ENCODE measurements at places on chromosomes 3 and 15.

- no peak for DNase-seq
Observed at GRCh38 chr3:56796996-56797395, 4.8 kb downstream of the ARHGEF3 start.

DNA sequence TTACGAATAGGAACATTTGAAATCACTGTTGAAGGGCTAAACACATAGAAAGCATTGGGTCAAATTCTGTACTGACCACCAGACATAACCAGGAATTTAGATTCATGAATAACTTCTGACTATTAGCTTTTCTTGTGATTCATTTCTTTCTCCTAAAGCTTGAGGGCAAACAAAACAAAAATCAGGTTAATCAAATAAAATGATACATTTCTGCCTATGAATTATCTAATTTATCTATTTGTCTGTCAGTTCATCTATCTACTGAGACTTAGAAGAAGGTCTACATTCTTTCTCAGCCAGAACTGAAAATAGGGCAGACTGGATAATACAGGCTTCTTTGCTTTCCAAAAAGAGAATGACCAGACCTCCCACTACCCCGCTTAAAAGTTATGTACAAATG lies 65.9 kb upstream of the ST3GAL6 start:
- DNase-seq = no peak

- DNase-seq = no peak
Observed at GRCh38 chr15:40428185-40428584, 12.6 kb upstream of the BAHD1 start.

DNA sequence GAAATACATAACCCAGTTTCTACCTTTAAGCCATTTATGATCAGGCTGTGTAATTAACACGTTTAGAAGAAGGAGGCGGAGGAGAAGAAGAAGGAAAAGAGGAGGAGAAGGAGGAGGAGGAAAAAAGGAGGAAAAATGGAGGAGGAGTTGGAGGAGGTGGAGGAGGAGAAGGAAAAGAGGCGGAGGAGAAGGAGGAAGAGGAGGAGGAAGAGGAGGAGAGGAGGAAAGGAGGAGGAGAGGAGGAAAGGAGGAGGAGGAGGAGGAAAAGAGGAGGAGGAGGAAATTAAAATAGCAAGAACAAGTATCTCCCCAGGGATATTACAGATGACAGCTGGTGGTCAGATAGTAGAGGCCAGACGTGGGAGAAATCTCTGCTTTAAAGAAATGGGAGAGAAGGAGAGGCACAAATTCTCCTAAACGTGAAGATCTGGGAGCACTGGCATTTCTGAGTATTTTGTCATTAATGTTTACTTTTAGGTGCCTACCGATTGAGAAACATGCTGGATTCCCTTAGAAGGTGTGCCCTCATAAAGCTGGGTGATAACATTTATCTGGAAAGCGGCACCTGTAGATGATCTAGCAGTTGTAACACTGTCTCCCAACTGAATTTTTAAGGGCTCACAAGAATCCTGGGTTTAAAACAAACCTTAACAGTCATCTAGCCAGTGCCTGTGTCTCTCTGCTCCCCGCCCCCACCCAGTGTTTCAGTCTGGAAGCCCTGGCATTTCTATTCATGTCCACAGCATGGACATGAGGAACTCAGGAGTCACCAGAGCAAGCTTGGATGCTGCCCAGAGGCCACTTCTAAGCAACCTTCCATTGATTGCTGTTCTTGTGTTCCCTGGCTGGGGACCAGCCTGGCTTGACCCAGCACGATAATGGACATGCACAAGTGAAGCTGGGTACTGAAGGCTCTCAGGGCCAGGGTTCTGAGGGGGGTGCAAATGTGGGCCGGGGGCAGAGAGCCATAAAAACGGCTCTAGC lies 75.2 kb downstream of the CHRNA7 start:
- DNase-seq = no peak

GRCh38 chr3:171229173-171229572 lies 202.7 kb upstream of the SLC2A2 start:
- DNase-seq = no peak

DNA sequence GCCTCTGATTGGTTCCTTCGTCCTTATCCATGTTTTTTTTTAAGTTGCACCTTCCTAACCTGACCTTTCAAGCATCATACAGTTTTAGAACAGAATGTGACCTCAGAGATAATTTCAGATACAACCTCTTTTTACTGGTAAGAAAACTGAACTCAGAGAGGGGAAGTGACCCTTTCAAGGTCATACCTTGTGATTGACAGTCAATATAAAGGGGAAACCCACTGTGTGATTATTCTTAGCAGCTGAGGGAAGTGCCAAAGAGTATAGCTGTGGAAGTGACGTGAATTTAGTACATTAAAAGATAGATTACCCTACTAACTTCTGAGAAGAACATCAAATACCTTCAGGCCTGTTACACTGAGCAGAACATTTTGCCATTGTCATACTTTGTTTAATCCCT lies 319.4 kb downstream of the NEK10 start:
- DNase-seq = no peak

- DNase-seq = no peak
Observed at GRCh38 chr3:47661121-47661752, 82.6 kb upstream of the CSPG5 start.

- DNase-seq = no peak
Observed at GRCh38 chr3:36764704-36765038, 318 bp upstream of the DCLK3 start.

- no peak for DNase-seq
Observed at GRCh38 chr15:25674913-25675312, 188.2 kb downstream of the ATP10A start.

GRCh38 chr3:151856118-151856517 lies 17.3 kb upstream of the SUCNR1 start:
- no peak for DNase-seq

- peak; percentile 28 for DNase-seq
Observed at GRCh38 chr15:84836844-84837243, 19.7 kb downstream of the ALPK3 start.

GRCh38 chr3:128480717-128481437 lies 12.1 kb downstream of the GATA2 start:
- no peak for DNase-seq

DNA sequence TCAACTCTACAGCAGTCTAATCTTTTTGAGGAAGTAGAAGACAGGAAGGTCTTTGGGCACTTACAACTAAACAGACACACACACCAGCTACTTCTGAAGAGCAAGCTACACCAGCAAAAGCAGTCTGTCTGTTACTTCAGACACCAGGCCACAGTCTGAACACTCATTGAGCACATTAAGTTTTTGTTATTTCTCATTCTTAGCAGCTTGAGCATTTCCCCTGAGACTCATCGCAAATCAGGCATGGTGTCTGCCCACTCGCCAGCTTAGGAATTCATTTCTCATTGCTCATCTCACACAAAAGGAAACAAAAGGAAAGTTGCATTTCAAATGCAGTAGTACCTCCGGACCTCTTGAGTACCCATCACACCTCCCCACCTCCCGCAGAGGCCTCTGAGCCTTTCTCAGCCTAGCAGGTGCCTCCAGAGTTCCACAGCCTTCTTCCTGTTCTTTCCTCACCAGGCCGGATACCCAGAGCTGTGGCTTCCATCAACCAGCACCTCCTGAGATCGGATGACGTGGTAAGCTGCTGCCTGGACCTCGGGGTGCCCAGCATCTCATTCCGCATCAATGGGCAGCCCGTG lies 302.0 kb downstream of the RYR3 start:
- no peak for DNase-seq

GRCh38 chr3:54511766-54512365 lies 389.5 kb downstream of the CACNA2D3 start:
- no peak for DNase-seq

- DNase-seq = no peak
Observed at GRCh38 chr15:25478313-25478712, 39.5 kb upstream of the UBE3A start.

DNA sequence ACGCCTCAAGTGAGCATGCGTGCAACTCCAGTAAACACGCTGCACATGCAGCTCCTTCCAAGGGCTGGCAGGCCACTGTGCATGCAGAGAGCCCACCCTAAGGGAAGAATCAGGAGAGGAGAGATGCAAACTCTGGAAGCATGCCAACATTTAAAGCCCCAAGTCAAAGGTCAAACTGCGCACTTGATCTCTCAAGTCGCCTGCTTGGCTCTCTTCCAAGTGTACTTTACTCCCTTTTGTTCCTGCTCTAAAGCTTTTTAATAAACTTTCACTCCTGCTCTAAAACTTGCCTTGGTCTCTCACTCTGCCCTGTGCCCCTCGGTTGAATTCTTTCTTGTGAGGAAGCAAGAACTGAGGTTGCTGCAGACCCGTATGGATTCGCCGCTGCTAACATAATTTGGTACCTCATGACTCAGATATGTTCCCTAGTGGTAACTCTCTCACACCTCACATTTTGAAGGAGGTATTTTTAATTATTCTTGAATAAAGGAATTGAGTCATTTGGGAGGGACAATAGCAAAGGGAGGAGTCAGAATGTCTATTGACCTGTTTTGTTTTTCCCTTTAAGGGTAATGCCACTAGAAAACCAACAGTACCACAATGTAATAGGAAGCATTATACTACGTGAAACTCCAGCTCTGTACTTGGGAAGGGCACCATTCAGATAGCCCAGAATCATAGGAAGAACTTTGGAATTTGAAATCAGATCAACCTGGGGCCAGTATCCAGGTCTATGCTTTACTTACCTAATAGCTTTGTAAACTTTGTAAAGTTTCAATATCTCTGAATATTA lies 19.6 kb upstream of the DGKG start:
- no peak for DNase-seq

DNA sequence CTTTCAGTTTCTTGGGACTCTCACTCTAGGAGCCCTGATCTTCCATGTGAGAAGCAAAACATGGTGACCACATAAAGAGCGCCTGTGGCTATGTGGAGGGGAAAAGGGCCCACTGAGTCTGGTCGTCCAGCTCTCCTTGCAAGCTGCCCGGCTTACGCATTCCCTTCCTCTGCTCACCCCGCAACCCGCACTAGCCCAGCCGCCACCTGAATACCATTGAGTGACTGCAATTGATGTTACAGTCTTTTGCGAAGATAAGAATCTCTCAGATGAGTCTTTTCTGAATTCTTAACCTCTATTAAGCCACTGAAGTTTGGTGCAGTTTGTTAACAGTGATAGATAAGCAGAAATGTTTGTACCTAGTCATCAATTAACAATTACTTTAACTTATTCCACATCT lies 589.0 kb upstream of the DPPA4 start:
- no peak for DNase-seq

DNA sequence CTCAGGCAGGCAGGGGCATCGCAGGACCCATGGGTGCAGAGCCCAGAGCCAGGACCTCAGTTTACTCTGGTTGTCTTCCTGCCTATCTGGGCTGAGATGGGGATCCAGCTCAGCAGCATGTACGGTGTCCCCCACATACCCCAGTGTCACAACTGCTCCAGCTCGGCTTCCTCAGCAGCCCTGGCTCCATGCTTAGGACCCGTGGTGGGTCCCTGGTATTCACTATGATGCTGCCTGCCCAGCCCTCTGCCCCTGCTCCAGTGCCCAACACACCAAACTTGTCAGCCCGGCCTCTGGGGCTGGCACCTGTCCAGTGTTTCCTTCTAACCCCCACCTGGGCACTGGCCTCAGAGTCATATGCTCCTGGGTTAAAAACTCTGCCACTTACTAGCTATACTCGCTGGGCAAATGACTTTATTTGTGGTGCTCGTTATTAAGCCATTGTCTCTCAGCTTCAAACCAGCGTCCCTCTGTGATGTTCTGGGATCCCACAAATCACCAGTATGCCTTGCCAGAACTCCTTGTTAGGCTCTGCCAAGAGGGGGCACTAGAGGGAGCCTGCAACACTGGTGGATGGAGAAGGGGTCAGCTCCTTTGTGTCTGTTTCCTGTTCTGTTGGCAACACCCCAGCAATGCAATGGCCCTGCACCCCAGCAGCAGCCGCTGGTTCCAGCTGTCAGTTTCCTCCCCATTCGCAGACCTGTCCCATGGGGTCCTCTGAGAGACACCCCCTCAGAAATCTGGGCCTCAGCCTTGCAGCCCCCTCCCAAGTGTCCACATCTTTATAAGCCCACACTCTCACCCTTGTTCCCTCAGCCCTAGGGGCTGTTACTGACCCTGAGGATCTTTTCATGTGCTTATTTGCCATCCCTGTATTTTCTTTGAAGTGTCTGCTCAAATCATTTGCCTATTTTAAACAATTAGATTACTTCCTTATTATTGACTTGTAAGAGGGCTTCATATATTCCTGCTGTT lies 24.1 kb upstream of the MRPS22 start:
- DNase-seq = no peak

DNA sequence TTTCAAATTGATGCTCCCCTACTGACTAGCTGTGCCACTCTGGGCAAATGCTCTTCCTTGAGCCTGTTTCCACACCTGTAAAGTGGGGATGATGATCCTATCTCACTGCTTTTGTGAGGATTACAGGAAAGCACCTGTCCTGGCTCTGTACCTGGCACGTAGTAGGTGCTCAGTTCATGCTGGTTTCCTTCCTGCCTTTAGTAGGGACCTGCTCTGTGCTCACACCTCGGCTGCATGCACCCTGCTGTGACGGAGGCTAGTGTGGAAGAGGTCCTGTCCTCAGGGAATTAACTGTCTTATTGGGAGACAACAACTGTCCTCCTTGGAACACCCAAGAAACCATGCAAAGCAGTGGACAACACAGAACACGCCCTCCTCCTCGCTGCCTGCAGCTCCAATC lies 61.8 kb downstream of the RPL39L start:
- no peak for DNase-seq

DNA sequence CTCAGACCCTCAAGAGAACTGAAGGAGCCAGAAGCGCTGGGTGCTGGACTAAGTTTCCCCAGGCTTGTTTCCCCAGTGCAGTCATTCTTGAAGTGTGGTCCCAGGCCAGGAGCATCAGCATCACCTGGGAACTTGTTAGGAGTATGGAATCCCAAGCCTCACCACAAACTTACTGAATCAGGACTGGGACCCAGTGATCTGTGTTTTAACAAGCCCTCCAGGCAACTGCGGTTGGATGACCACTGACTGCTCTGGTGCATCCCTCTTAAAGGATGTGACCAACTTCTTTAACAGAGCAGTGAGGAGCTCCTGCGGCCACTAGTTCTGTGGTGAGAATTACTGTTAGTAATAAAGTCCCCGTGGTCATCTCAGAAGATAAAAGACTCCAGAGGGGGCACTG lies 62.4 kb upstream of the DAZL start:
- no peak for DNase-seq

DNA sequence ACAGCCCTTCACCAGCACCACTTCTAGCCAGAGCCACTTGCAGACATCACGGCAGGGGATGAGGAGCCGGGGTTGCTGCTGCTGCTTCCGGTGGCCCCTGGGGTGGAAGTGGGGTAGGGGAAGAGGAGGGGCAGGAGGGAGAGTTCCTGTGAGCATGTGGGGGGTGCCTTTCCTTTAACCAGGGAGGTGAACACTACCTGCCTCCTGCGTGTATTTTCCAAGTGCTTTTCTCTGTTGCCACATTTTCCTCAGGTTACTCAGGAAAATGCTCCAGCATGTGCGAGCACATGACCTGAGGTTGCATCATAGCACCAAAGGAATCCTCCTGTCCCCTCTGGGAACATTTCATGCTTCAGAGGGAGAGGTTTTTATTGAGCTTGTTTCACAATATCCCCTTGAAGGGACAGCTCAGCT lies 12.2 kb upstream of the SACM1L start:
- peak; percentile 86 for DNase-seq

- DNase-seq = no peak
Observed at GRCh38 chr3:187744169-187745151, 808 bp downstream of the BCL6 start.

All from GF-D8 (cell line).